ENCODE measurements at places on chromosomes 2 and 18.

- DNase-seq, result no peak
Measured at GRCh38 chr2:224885291-224885690, 157.0 kb downstream of the DOCK10 start.

- no peak for DNase-seq
Measured at GRCh38 chr2:145411493-145411892, 891.6 kb upstream of the ZEB2 start.

DNA sequence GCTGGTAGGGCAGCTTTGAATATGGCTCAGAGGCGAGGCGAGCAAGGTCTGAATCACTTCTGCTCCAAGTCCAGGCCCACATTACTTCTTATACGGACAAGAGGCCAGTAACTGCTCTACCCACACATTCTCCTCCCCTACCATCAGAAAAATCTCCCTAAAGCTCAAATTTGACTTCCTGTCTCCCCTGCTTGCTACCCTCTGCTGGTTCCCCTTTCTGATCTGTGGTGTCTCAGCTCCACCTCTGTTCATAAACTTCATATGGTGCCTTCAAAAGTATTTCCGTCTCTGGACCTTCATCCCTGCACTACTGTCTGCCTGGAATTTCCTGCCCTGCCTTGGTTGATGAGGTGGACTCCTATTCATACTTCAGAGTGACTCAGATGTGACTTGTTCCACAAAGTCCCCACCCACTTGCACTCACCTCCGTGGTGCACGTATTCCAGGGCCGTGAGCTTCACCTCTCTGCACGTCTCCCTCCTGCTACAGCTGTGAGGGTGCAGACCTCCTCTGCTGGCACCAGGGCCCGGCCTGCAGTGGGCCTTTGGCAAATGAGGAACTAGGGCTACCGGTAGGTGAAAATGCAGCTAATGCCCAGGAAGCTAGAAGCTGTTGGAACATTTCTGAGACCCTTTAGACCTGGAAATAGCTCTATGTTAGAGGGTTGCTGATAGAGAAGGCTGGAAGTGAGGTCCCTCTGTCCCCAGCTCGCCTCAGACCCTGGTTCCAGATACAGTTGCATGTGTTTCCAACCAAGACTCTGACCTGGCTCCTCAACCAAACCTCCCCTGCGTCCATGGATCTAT is 24.6 kb upstream of the KCMF1 start:
- no peak for DNase-seq

- DNase-seq, result no peak
Measured at GRCh38 chr18:63098018-63098981, 221.3 kb downstream of the BCL2 start.

GRCh38 chr2:30034052-30034775 is 112.6 kb upstream of the YPEL5 start:
- DNase-seq, result no peak

GRCh38 chr2:32719430-32719829 is 91.6 kb downstream of the TTC27 start:
- no peak for DNase-seq

GRCh38 chr2:121596221-121597080 is 52.8 kb downstream of the CLASP1 start:
- DNase-seq, result no peak

DNA sequence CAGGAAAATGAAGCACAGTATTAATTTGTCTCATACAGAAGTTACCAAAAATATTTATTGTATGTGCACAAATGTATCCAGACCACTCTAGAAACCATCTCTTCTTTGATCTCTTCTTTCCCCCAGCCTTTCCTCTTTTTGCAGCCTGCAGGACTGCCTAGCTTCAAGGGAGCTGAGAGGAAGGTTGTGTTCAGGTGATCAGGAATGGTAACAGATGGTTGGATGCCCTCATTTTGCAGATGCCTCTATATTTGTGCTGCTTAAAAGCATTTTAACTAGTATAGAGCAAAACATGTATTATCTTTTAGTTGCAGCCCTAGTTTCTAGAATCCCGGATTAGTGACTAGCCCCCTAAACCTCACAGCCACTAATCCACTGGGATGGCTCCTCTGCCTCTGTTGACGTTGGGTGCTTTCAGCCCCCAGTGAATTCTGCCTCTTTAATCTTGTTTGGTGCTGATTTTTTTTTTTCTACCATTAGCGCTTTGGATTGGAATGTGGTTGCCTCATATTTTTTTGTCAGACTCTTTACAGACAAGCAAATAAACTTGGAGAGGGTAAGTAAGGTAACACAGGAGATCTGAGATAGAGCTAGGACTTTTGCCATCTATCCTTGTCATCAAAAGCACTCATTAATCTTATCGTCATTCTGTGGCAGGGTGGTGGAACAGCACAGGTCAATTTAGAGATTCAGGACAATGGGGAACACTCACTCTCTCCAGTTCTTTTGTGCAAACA is 103.8 kb upstream of the NDUFV2 start:
- DNase-seq, result no peak

- DNase-seq, result no peak
Measured at GRCh38 chr2:208426412-208427045, 19.9 kb downstream of the PTH2R start.

DNA sequence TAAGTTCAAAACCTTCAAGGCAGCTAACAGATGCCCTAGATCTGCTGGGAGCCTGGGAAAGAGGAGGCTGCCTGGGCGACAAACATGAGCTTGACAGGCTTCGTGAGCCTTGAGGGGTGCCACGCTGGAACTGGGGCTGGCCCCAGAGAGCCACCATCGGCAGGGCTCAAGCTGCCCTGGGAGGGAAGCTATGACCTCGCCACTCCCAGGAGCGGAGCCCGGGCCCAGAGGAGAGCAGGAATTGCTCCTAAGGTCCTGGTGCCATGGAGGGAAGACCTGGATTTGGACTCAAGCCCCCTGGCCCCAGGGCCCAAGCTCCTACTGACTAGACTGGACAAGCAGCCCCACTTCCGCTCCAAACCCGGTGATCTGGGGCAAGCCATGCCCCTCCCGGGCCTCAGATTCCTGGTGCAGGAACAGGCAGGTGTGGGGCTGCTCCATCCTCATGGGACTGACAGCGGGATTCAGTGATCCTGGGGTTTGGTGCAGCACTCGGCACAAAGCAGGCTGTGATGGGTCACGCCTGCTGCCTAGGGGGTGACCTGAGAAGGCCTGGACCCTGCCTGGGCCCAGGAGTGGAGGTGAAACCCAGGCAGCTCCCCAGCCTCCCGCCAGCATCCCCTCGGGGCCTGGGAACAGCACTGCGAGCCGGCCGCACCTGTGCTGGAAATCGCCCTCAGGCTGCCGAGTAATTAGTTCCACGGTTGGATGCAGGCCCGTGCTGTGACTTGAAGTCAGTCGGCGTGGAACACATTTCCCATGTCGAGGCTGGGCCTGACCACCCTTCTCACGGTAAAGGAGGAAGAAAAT is 246.9 kb downstream of the NDUFA10 start:
- no peak for DNase-seq

DNA sequence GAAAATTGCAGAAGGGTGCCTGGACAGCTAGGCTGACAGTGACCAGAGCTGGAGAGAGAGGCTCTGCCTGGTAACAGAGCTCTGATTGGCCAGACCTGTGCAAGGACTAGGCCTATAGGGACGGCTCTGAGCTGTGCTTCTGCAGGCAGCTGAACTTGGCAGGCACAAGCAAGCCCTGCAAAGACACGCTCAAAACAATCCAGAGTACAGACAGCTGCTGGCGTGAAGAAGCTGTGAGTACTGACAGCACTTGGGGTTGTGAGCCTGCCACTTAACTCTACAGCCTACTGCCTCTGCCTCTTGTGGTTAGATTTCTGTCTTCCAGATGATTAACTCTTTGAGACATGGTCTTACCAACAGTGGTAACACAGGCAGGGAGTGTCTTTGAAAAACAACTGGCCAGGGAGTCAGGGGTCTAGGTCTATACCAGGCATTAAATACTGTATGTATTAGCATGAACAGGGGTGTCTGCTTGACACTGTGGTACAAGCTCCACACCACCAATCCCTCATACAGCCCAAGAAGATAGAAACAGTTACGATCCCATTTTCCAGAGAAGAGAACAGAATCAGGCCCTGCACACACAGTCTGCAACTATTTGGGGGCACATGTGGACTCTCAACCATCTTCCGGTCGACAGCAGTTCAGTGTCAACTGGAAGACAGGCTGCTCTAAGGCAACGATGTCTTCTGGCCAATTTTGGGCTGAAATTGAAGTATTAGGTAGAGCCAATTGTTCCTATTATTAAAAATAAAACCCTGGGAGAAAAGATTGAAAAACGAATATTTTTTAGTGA is 568.4 kb downstream of the TNS1 start:
- DNase-seq, result no peak

DNA sequence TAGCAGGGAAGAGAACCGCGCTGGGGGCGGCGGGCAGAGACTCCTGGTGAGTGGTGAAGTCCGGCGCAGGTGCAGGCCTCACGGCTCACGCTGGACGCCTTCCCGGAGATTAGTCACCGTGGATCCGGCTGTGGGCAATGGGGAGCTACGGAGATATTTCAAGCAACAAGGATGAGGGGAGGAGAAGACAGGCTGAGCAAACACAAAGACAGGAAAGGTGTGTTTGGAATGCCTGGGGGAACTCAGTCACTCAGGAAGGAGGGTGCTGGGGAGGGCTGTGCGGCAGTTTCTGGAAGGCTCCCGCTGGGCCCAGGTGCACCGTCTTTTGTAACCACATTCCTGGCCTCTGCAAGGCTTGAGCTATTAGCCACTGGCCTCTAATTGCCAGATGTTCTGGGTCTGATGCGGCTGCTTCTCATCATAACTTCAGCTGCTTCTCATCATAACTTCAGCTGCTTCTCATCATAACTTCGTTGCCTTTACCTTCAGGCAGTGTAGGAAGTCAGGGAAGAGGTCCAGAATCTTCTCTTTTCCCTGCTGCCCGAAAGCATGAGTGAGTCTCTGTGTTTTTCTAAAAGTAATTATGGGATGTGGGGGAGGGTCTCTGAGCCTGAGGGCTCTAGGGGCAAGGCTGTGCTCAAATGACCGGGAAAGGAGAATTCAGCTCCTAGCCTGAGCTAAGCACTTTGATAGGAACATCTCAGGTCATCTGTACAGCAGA is 118.9 kb downstream of the PXDN start:
- DNase-seq, result no peak

GRCh38 chr2:63792530-63792929 is 49.2 kb upstream of the UGP2 start:
- DNase-seq, result no peak

DNA sequence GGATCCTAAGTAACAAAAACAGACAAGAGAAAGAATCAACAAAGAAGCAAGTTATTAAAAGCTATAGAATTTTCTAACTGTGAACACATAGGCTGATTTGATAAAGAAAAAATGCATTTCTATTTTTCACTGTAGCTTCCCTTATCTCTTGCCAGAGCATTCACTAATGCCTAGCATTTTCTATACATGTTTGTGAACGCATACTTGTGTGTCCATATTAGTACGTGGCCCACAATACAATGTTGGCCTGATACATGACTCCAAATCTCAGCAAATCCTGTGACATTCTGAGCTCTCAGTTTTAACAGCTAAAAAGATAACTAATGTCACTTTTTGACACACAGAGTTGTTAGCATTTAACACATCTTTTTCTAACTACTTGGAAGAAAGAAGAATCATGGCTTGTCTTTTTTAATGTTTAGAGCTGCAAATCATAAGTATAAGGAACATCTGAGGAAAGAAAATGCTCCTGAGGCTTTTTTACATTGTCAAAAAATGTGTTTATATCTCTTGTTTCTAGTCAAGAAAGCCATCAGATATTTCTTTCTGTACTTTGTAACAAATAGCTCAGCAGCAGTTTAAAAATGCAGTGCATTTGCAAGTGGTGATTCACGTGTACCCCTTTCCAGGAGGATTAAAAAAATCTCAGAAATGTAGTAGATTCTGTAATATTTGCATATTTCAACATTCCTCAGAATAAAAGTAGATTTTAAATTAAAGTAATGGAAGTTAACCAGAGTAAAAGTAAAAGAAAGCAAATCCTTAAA is 1646.8 kb upstream of the TMEFF2 start:
- no peak for DNase-seq

DNA sequence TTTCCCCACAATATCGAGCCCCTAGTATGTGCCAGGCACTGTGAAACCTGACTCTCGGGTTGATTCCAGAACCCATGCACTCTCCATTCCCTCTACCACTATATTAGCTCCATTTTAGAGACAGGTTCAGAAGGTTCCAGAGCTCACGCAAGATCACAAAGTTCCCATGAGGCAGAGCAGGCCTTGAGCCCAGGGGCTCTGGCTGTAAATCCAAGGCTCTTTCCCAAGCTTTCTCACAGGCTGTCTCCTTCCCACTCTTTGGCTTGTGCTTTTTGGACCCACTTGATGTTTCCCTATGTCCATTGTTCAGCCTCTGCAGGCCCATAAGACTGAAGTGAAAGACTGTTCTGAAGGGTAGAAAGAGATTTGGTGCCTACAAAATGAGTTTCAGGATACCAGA is 15.7 kb downstream of the KIAA2012 start:
- DNase-seq, result no peak

- DNase-seq, result no peak
Measured at GRCh38 chr2:96954011-96954846, 32.2 kb downstream of the FAM178B start.

DNA sequence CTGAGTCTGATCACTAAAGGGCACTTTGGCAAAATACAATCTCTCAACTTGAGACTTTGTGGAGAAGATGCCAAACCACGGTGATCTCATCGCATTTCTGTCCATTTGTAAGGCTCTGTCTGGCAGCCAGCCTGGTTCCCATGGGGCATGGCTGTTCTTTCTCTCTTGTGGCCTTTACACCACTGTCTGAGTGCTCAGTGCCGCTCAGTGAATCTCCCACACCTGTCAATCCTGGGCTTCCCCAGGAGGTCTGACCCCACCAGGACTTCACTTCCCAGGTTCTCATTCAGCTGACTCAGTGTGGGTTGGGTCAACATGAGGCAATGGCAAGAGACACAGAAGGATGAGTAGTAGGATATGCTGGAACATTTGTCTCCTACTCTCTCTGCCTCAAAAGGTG is 96.8 kb upstream of the TRIB2 start:
- DNase-seq, result no peak

DNA sequence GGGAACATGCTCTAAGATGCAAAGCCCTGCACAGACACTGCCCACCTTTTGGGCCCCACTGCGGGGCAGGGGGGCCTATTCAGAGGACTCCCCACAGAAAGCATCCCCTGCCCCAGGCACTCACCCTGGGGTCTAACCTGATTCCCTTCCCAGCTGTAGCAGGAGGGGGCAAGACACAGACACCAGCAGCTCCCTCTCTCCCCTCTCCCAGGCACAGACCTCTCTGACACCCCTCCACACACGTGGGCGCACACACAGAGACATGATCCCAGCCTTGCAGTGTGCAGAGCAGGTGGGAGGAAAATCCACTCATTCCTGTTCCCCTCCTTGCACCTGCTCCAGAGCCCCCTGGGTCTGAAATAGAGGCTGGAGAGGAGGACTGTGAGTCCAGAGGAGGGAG is 10.7 kb downstream of the TNS1 start:
- no peak for DNase-seq
